ENCODE measurements at places on chromosomes 5 and 9. TPM values are rescaled to one million over a fixed set of nuclear protein-coding genes. Genes with fewer than 3 reads are reported as not detected.
A peak's percentile ranks its signal among the peaks of the same experiment; 100 is the strongest.

- no peak for DNase-seq
- no peaks in the 10 kb centered on the region for H3K36me3 ChIP-seq
- no peak overlapping the region for H3K27ac ChIP-seq
- H3K4me1 ChIP-seq = no peaks in the 10 kb centered on the region
- no peak overlapping the region for H3K4me3 ChIP-seq
Measured at GRCh38 chr5:40431734-40432133, 248.0 kb upstream of the PTGER4 start.

HMHB1 gene
- not detected for total RNA-seq

DAB2IP gene
- 41.4 TPM for total RNA-seq

PCDHGB1 gene
- total RNA-seq = 3.9 TPM

- no peaks in the 10 kb centered on the region for H3K36me3 ChIP-seq
- H3K27ac ChIP-seq = no peak overlapping the region
- H3K4me3 ChIP-seq = no peak overlapping the region
- no peaks in the 10 kb centered on the region for H3K27me3 ChIP-seq
Measured at GRCh38 chr5:59001154-59001553, 418.3 kb downstream of the RAB3C start.

- H3K4me3 ChIP-seq = no peak overlapping the region
- H3K27ac ChIP-seq = peak overlapping the region; percentile 38
- DNase-seq = no peak
- H3K4me1 ChIP-seq = no peaks in the 10 kb centered on the region
- no peaks in the 10 kb centered on the region for H3K27me3 ChIP-seq
Measured at GRCh38 chr9:93203026-93203717, 19.2 kb downstream of the WNK2 start.

- H3K27me3 ChIP-seq = no peaks in the 10 kb centered on the region
- 0 out of 2 replicates have a peak, but pooled peaks cover 9% of the 10 kb centered on the region for H3K4me1 ChIP-seq
- no peaks in the 10 kb centered on the region for H3K36me3 ChIP-seq
- no peak overlapping the region for H3K27ac ChIP-seq
- no peak overlapping the region for H3K4me3 ChIP-seq
- DNase-seq = no peak
Measured at GRCh38 chr9:134440636-134441226, 114.5 kb downstream of the RXRA start.

CCL27 gene
- total RNA-seq = not detected

Data from H1 (cell line).